ENCODE measurements at places on chromosomes 7 and 10.

DNA sequence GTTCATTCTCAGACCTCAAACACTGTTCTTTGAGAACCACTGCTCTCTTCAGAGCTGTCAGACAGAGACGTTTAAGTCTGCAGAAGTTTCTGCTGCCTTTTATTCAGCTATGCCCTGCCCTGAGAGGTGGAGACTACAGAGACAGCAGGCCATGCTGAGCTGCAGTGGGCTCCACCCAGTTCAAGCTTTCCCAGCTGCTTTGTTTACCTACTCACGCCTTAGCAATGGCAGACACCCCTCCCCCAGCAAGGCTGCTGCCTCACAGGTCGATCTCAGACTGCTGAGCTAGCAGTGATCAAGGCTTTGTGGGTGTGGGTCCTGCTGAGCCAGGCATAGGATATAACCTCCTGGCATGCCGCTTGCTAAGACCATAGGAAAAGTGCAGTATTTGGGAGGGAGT is 80.5 kb upstream of the CYP2C9 start:
- no peak for DNase-seq

GRCh38 chr10:8430321-8430720 is 375.8 kb downstream of the GATA3 start:
- DNase-seq = no peak

GRCh38 chr10:83680470-83680891 is 458.8 kb upstream of the GHITM start:
- DNase-seq = no peak

DNA sequence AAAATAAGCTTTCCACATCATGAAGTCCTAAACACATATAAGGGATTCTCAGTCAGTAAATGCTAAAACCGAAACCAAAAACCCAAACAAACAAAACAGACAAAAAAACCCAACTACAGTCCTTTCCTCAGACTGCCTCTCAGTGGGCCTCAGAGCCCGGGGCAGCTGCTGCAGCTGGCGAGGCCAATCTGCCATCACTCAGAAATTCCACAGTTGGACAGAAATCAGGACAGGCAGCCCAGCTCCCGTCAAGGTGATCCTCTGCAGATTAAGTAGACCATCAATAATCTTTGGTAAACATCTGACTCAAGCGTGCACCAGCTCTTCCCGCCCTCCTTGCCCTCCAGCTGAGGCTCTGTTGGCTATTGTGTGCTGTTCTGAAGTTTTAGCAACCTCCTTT is 142.2 kb downstream of the ATXN7L1 start:
- no peak for DNase-seq

GRCh38 chr7:517774-518629 is 1.6 kb downstream of the PDGFA start:
- DNase-seq = no peak

- no peak for DNase-seq
Observed at GRCh38 chr7:111788286-111789047, 226.2 kb upstream of the IMMP2L start.

GRCh38 chr7:129465080-129465479 is 30.8 kb downstream of the STRIP2 start:
- no peak for DNase-seq

DNA sequence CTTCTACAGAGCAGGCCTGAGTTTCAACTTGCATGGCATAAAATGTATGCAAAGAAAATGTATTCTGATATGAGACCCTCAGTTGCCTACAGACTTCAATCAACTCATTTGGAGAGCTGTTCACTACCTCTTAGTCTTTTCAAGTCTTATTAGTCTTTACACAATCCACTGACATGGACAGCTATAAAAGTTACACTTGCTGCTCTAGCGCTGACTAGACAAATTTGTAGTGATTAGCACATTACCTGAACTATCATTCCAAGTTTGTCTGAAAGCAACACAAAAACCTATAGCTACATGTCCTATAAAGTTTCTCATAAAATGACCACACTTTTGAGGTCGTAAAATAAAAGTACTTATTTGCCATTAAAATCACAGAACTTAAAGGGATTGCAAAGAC is 83.9 kb downstream of the PARD3 start:
- DNase-seq = no peak

DNA sequence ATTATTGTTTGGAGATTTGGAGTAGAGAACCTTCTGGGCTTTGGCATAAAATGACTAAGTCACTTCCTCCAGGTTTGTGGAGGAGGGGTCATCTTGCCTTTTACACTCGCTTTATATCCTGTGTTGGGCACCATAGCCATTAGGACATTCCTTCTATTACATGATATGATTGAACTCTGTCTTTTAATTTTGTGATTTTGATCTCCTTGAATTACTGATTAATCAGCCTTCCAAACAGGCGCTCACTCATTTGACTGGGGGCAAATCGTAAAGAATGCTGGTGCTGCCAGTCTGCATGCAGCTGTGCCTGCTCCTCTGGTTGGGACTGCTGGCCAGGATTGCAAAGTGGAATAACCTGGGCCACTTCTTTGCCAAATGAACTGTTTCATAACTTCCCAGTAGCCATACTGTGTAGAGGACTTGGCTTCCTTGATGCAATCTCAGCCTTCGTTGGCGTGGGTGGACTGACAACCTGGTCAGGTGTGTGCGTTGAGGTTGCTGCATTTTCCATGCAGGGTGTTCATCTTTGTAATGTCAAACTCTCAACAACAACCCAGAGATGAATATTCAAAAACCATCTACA is 65.9 kb upstream of the RAB11FIP2 start:
- no peak for DNase-seq

- DNase-seq = no peak
Observed at GRCh38 chr10:72756674-72757385, 64.9 kb downstream of the MCU start.

DNA sequence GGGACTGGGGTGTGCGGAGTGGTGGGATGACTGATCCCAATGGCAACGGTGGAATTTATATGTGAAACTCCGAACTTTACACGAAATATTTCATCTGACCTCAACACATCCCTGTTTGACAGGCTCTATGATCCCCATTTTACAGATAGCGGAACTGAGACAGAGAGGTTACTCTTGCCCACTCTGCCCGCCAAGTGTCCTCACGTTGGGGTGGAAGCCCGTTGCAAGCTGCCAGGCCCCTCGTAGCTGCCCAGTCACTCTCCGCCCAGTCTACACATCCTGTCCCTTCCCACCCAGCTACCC is 397 bp upstream of the NFE2L3 start:
- DNase-seq = no peak
